ENCODE measurements at places on chromosomes 5 and 9. TPM values are rescaled to one million over a fixed set of nuclear protein-coding genes. Genes with fewer than 3 reads are reported as not detected.

Gene CCL21
- total RNA-seq, result 84.9 TPM

DNA sequence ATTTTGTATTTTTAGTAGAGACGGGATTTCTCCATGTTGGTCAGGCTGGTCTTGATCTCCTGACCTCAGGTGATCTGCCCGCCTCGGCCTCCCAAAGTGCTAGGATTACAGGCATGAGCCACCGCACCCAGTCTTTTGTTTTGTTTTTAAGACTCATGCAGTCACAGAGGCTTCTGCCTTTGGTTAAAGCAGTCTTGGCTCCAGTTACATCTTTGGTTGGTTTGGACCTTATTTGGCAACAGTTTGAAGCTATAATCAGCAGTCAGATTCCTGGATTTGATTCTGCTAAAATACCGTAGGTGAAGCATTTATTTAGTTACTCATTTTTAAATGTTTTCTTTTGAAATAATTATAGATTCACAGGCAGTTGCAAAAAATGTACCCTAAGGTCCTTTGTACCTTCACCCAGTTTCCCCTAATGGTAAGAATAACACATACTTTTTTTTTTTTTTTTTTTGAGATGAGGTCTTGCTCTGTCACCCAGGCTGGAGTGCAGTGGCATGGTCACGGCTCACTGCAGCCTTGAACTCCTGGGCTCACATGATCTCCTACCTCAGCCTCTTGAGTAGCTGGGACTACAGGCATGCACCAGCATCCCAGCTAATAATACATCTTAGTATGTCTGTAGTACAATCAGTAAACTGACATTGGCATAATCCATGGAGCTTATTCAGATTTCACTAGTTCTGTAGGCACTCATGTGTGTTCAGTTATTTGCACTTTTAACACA is 15.7 kb downstream of the USP20 start:
- DNase-seq, result no peak

- DNase-seq, result no peak
These were observed 265.0 kb upstream of the FAM174A start for GRCh38 chr5:100270023-100270771.

- DNase-seq, result no peak
These were observed 69.7 kb upstream of the ADCY2 start for GRCh38 chr5:7325975-7326913.

Gene TRAF1
- 8.6 TPM for total RNA-seq

- DNase-seq, result no peak
These were observed 23.5 kb downstream of the KCTD16 start for GRCh38 chr5:144194144-144194543.

- DNase-seq, result no peak
These were observed 825 bp downstream of the LRRC14B start for GRCh38 chr5:191949-192690.

GRCh38 chr9:70111641-70112236 is 68.1 kb downstream of the MAMDC2 start:
- DNase-seq, result no peak

DNA sequence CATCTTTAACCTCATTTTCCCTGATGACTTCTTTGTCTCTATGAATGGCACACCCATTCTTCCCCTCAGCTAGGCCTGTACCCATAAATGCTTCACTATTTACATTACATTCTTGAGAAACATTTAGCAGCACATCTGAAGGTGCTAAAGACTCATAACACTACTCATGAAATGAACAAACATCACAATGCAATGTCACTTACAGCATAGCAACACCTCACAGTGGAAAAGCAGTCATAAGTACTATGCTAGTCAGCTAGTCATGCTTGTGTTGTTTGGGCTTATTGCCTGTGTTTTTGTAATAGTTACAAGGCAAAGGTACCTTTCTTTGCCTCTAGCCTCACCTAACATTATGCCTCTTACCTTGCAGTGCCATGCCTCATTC is 228.9 kb downstream of the KIAA0825 start:
- no peak for DNase-seq

Gene SLC6A19
- not detected for total RNA-seq

DNA sequence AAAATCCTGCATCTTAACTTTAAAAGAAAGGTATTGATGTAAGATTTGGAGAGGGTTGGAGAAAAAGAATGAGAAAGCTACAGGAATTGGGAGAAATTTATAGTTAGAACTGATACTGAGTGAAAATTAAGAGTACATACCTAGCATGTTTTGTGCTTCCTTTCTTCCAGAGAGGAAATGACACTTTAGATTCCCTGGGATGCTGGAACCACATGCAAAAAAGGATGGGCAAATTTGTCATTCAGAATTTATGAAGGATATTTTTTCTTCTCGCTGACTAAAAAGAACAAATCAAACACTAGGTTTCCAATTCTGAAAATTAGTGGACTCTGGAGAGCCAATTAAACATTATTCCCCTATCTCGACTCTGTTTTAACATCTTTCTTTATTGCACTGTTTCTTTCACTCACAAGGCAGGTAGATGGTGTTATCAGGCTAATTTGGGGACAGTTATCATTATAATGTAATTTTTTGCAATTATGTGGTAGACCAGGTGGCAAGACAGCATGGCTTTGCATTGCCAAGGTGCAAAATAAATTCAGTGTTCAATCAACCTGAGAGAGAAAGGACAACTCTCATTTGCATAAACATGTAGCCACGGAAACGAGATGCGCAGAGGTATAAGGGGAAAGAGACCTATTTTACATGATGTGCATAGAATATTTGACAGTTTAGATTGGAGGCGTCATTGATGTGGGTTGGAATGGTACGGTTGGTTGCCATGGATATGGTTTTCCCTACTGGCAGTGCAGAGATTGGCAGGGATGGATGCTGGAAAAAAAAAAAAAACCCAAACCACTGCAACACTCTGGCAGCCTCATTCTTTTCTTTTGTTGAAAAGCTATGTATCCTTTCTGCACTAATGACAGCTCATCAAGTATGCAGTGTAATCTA is 320.4 kb upstream of the CCNH start:
- DNase-seq, result no peak

GRCh38 chr9:18238254-18238653 is 235.7 kb upstream of the ADAMTSL1 start:
- no peak for DNase-seq

DNA sequence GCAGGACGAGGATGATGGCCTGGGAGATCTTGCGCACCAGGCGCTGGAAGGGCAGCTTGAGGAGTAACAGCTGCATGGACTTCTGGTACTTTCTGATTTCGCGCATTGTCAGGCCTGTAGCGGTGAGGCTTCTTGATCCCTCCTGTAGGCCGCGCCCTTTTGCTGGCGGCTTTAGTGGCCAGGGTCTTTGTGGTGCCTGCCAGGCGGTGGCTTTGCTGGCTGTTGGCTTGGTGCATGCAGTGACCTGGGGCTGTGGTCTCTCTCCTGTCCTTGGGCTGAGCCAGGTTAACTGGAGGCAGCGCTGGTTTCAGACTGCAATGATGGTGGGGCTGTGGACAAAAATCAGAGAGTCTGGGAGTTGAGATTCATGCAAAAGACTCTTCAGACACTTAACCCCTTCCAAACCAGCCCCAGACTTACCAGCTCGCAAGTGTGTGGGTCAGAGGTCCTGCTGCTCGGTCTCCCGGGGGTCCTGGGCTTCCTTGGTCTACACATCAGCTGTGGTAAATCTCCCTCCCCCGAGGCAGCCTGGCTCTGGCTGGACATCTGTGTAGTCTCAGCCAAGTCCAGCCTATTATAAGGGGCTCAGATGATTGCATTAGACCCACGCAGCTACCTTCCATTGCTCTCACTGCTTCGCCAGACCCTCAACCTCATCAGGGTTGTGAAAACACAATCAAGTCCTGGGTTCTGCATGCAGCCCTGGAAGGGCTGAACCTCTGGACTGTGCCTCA is 4.8 kb downstream of the TAF11L12 start:
- DNase-seq, result no peak

- DNase-seq, result no peak
These were observed 16.6 kb downstream of the USP20 start for GRCh38 chr9:129851821-129852220.

- DNase-seq, result no peak
These were observed 56.6 kb downstream of the SMIM23 start for GRCh38 chr5:171841984-171842776.

DNA sequence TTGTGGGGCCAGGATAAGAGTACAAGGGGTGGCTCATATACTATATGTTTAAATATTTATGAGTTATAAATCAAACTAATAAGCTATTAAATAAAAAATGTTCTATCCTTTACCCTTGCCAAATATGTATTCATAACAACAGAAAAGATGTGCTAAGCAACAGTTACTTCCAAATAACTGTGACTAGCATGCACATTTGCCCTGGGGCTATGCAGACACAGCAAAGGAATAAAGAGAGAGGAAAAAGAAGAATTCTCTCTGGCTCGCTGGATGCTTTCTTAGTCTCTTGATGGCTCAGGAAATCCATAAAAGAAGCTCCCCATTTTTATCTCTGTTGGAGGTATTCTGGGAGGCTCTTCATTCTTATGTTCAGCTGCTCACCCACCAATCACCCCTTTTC is 182.4 kb upstream of the ATP10B start:
- no peak for DNase-seq

Gene ITK
- total RNA-seq, result 4.4 TPM

DNA sequence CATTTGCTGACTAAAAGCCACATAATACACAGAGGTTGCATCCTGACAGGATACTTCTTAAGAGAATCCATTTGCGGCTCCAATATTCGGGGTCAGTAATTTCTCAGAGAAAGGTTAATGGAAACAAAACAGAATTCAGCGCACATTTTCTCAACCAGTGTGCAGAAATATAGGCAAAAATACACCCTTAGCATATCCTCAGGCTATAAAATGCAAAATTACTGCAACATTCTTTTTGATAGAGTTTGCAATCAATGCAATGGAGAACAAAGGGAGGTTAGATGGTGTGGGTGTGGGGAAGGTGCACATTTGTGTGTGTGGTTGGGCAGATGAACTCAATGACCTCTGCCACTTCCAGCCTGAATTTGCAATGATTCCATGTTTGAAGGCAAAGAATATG is 35.4 kb upstream of the ACO1 start:
- no peak for DNase-seq

Gene SPINK7
- not detected for total RNA-seq

DNA sequence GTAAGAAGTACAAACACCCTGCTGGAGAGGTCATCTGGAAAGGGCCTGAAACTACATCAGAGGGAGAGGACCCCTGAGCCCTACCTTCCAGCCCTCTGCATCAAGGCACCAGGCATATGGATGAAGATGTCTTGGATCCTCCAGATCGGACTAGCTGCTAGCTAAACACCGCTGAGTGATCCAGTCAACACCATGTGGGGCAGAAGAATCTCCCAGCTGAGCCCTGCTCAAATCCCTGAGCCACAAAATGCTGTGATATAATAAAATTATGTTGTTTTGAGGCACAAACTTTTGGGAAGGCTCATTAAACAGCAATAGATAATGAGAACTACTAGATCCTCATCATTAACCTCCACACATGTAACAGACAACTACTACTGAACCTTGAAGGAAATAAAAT is 155.2 kb downstream of the FRMD3 start:
- no peak for DNase-seq

DNA sequence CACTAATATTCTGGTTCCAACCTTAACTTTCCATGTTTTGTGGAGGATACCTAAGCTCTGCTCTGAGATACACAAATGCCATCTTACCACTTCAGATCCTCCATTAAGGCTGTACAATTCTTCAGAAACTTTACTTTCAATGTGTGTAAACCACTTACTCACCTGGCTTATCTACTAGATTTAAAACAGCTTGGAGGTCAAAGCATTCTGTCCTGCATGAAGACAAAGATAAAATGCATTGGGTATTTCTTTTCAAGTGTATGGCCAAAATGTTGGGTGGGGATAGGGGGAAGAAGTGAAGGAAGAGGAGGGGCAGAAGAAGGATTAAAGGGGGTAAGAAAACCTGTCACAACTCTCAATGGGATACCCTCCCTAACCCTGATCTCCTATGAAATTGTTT is 939 bp downstream of the GOLGA1 start:
- DNase-seq, result no peak

GRCh38 chr5:124315741-124316415 is 430.6 kb downstream of the ZNF608 start:
- no peak for DNase-seq

Gene IFNA21
- total RNA-seq, result not detected

DNA sequence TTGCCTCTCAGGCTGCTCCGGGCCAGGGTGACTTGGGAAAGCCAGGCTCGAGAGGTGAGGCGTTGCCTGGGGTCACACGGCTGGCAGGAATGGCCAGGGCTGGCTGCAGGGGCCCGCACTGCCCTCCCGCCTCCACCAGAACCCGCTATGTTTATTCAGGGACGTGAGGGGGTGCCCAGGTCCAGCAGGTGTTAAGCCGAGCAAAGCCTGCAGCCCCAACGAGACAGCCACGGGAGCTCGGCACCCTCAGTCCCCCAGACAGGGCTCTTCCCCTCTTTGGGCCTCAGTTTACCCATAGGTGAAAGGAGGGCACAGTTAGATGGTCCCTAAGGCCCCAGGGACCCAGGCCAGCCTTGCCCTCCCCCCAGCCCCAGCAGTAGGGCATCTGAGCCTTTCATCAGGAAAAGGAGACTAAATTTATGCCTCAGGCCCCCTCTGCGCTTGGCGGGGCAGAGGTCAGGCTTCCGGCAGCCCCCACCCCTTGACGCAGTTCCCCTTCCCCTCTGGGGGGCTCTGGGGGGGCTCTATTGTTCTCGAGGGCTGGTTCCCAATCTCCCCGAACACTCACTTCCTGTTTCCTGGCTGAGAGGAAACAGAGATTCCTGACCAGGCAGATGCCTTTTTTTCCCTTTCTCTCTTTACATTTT is 7.1 kb upstream of the EGFL7 start:
- DNase-seq, result no peak

- no peak for DNase-seq
These were observed 105.7 kb downstream of the TMC1 start for GRCh38 chr9:72627147-72627546.

Gene GPR150
- total RNA-seq, result 0.33 TPM

- DNase-seq, result no peak
These were observed 11.8 kb downstream of the ALDH1B1 start for GRCh38 chr9:38404314-38404713.

GRCh38 chr9:136674786-136675349 is 12.2 kb downstream of the EGFL7 start:
- no peak for DNase-seq

Gene IL13
- total RNA-seq, result 0.33 TPM

DNA sequence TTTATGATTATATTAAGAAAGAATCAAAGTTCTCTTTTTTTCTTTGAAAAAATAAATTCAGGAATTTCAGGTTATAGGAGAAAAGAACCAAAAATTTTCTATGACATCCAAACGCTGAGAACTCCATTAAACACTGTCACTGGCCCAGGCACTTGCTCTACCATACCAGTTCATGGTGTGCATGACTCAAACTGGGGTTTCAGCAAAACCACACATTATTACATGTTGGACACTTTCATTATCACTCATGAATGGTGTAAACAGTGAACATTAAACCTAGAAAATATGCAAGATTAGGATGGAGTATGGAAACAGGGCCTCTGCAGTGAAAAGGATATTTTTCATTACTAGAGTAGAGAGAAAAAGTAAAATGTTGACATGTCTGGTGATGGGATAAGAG is 369.9 kb upstream of the FAM174A start:
- no peak for DNase-seq

DNA sequence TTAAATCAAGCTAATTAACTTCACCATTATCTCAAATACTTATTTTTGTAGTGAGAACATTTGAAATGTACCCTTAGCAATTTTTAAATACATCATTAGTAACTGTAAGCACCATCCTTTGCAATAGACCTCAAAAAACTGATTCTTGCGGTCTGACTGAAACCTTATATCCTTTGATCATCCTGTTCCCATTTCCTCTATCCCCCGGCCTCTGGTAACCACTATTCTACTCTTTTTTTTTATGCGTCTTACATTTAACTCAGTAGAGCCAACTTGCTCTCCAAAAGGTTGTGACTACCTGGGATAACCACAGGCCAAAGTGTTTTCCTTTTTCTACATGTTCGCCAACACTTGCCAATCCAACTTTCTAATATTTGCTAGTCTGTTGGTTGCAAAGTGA is 106.1 kb downstream of the IRX1 start:
- no peak for DNase-seq

Measured in breast epithelium (tissue), 4 donors.